Heart right ventricle (tissue), 16 donors: ENCODE measurements at places on chromosomes 4 and X. TPM values are rescaled to one million over a fixed set of nuclear protein-coding genes. Genes with fewer than 3 reads are reported as not detected.

DNA sequence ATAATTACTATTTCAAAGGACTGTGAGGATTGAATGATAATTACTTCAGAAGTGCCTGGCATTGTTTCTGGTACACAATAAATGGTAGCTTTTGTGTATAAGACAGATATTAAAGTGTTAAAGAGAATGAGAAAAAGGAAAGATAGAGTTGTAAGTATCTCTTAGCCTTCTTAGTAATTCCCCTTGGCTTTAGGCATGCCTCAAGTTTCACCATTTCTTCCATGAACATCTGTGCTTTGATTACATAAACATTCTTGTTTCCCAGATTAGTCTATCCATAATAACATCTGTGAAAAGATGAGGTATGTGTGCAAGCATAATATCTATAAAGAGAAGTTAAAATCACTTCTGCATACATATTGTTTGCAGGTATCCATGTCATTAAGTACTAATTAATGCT is 230.9 kb upstream of the TEX13A start:
- no peak for DNase-seq
- H3K36me3 ChIP-seq, result no peaks in the 10 kb centered on the region
- no peak overlapping the region for H3K4me3 ChIP-seq
- H3K4me1 ChIP-seq, result no peaks in the 10 kb centered on the region
- H3K27ac ChIP-seq, result no peak overlapping the region

The SLC38A5 gene
- total RNA-seq, result 0.94 TPM

The NALF2 gene
- 15.9 TPM for total RNA-seq

- DNase-seq, result no peak
- H3K27me3 ChIP-seq, result no peaks in the 10 kb centered on the region
- H3K27ac ChIP-seq, result no peak overlapping the region
- H3K36me3 ChIP-seq, result no peaks in the 10 kb centered on the region
- no peak overlapping the region for H3K4me3 ChIP-seq
- H3K4me1 ChIP-seq, result no peaks in the 10 kb centered on the region
These were observed 3.1 kb upstream of the FGB start for GRCh38 chr4:154559494-154560418.

GRCh38 chrX:124028182-124028581 is 66.7 kb downstream of the STAG2 start:
- peaks cover 50% of the 10 kb centered on the region for H3K36me3 ChIP-seq
- no peak overlapping the region for H3K27ac ChIP-seq
- DNase-seq, result no peak
- H3K27me3 ChIP-seq, result no peaks in the 10 kb centered on the region

DNA sequence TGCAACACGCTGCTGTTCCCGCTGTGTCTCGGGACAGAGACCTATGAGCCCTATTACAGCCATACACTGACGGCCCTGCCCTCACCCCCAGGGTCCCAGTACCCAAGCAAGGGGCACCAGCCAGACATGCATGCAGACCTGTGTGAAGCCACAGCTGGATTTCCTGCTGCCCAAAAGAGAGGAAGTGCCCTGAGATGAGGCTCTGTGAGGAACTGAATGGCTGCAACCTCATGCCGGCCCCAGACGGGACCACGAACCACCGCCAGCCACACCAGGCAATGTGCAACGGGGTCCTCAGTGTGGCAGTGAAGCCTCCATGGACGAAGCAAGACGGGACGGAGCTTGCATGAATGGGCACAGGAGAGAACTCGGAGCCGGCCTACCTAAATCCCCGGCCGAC is 21.1 kb downstream of the CTBP1 start:
- H3K27ac ChIP-seq, result no peak overlapping the region
- peaks cover 25% of the 10 kb centered on the region for H3K4me1 ChIP-seq
- H3K4me3 ChIP-seq, result no peak overlapping the region
- no peak for DNase-seq
- no peaks in the 10 kb centered on the region for H3K27me3 ChIP-seq

- no peaks in the 10 kb centered on the region for H3K36me3 ChIP-seq
- no peaks in the 10 kb centered on the region for H3K27me3 ChIP-seq
- no peak for DNase-seq
- no peak overlapping the region for H3K4me3 ChIP-seq
- H3K4me1 ChIP-seq, result no peaks in the 10 kb centered on the region
- H3K27ac ChIP-seq, result no peak overlapping the region
These were observed 15.0 kb upstream of the CT47A1 start for GRCh38 chrX:121000589-121000988.

The AREG gene
- 1.2 TPM for total RNA-seq

The NAP1L5 gene
- 7.2 TPM for total RNA-seq

DNA sequence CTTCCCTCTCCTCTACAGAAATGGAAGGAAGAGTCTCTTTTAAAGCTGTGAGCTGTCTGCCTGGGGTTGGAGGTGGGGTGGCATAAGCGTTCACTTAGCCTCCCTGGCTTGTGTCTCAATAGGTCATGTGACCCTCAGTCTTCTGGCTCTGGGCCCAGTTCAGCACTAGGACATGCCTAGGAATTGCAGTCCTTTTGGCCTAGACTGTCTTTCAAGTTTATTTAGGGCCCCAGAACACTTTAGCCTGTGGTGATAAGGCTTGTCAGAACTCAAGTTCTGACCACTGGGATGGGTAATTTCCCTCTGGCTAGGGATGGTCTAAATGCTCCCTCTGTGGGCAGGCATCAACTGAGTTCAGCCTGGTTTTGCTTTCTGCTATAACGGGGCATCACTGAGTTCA is 34.3 kb upstream of the ARMCX4 start:
- peak; percentile 32 for DNase-seq
- no peaks in the 10 kb centered on the region for H3K36me3 ChIP-seq
- peaks cover 6% of the 10 kb centered on the region for H3K4me1 ChIP-seq
- H3K4me3 ChIP-seq, result no peak overlapping the region
- H3K27me3 ChIP-seq, result no peaks in the 10 kb centered on the region
- no peak overlapping the region for H3K27ac ChIP-seq

- H3K4me1 ChIP-seq, result no peaks in the 10 kb centered on the region
- DNase-seq, result no peak
- H3K27me3 ChIP-seq, result no peaks in the 10 kb centered on the region
- H3K27ac ChIP-seq, result no peak overlapping the region
- H3K4me3 ChIP-seq, result no peak overlapping the region
- H3K36me3 ChIP-seq, result no peaks in the 10 kb centered on the region
These were observed 57.3 kb upstream of the TCEAL2 start for GRCh38 chrX:102067966-102068723.

DNA sequence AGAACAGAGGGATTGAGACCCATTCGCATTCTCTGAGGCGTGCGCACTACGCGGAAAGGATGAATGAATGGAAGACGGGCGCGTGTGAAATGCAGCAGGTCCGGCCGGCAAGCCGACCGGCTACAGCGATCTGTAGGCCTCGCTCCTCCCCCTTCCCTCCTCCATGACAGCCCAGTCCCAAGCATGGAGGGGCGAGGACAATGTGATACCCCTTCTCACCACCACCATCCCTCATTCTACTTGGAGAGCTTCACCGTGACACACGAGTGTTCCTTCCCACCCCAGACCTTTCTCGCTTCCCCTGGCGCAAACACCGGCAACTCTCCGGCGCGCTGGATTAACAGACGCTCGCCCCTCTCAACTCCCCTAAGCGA is 815 bp downstream of the EIF4E start:
- H3K36me3 ChIP-seq, result no peaks in the 10 kb centered on the region
- H3K4me1 ChIP-seq, result peaks cover 58% of the 10 kb centered on the region
- peak; percentile 71 for DNase-seq

The S100G gene
- total RNA-seq, result not detected

The XK gene
- 6.0 TPM for total RNA-seq

DNA sequence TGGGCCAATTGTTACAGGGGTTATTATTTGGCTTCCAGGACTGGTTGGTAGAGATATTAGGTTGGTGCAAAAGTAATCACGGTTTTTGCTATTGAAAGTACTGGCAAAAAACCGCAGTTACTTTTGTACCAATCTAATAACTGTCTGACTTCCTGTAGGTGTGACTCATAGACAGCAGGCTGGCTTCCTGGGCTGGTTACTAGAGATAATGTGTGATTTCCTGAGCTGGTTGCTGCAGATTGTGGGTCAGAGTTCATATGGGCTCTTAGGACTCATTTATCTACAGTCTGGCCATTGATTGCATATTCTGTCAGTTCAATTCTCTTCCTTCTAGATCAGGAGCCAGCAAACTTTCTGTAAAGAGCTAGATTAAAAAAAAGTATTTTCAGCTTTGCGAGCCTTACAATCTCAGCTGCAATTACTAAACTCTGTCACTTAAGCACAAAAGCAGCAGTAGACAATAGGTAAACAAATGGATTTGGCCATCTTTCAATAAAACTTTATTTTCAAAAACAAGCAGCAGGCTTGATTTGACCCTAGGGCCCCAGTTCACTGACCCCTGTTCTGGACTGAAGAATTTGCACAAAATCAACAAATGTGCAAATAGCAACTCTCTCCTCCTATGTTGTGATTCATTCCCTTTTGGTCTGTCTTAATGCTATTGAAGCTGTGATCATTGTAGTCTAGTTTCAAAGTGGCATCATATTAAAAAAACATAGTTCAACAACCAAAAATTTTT is 50.8 kb upstream of the BOD1L1 start:
- H3K36me3 ChIP-seq, result no peaks in the 10 kb centered on the region
- no peak overlapping the region for H3K27ac ChIP-seq
- H3K4me3 ChIP-seq, result no peak overlapping the region
- H3K27me3 ChIP-seq, result no peaks in the 10 kb centered on the region
- H3K4me1 ChIP-seq, result no peaks in the 10 kb centered on the region
- DNase-seq, result no peak

The FRMPD4 gene
- total RNA-seq, result 2.2 TPM

The UGT2B17 gene
- 0.12 TPM for total RNA-seq

DNA sequence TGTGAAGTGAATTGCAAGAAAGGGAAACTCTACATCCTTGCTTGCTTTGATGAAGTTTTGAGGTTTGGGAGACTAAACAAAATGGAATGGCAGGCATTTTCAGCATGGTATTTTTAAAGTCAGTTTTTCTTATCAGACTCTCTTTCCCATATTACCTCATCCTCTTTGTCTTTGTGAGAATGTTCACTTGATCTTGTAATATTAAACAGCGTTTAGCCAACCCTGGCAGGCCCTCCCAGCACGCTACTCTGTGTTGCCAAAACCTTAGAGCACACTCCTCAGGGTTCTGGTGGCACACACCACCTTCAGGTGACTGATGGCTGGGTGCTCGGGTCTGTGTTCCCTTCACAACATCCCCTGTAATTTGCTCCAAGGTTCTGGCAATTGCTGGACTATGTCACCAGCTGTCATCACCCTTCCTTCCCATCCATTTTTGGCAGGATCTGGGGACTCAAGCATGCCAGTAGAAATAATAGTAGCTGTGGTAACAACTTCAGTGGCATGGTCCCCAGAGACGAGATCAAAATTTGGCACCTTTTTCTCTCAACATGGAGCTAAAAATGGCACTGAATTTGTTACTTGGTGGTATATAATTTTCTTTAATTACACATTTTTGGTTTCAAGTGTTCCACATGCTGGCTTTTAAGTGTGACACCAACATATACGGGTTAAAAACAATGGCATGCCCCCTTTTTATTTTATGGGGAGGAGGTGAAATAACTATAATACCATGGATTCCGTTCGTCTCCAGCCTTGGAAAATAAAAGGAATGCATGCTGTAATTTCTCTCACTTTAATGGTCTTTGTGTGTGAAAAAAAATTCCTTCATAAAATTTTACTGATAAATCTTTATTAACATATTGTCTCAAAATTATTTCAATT is 273.1 kb downstream of the DCTD start:
- DNase-seq, result peak; percentile 16
- no peaks in the 10 kb centered on the region for H3K4me1 ChIP-seq
- no peak overlapping the region for H3K4me3 ChIP-seq
- no peaks in the 10 kb centered on the region for H3K27me3 ChIP-seq
- H3K27ac ChIP-seq, result no peak overlapping the region

The SNX12 gene
- 50.8 TPM for total RNA-seq

GRCh38 chrX:102976793-102977495 is 39.9 kb downstream of the RAB40AL start:
- H3K4me1 ChIP-seq, result no peaks in the 10 kb centered on the region
- H3K36me3 ChIP-seq, result no peaks in the 10 kb centered on the region
- H3K27me3 ChIP-seq, result no peaks in the 10 kb centered on the region
- no peak overlapping the region for H3K27ac ChIP-seq

DNA sequence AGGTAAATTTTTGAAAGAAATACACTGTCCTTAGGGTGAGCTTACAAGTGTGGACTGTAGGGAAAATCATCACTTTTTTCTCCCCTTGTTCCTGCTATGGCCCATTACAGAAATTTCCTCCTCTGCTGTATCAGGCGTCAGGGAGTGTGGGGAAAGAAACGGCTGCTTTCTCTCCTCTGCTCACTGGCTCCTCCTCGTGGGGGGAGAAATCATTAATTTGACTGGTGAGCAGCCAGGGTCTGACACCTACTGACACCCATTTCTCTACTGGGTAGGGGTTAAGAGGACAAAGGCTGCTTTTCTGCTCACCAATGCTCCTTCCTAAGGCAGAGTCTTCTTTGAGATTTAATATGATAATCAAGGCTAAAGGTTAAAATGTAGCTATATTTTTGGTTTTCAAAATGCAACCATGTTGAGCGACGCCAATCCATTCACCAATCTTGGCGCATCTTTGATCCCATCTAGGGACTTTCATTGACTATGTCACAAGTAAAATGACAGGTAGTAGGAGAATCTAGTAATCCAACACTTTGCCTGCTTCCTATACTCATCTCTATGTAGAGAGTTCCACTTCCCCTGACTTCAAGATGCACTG is 25.1 kb downstream of the SETD7 start:
- H3K27me3 ChIP-seq, result no peaks in the 10 kb centered on the region
- no peak overlapping the region for H3K4me3 ChIP-seq
- H3K36me3 ChIP-seq, result peaks cover 52% of the 10 kb centered on the region
- peak; percentile 57 for DNase-seq
- H3K4me1 ChIP-seq, result peaks cover 18% of the 10 kb centered on the region
- H3K27ac ChIP-seq, result no peak overlapping the region

DNA sequence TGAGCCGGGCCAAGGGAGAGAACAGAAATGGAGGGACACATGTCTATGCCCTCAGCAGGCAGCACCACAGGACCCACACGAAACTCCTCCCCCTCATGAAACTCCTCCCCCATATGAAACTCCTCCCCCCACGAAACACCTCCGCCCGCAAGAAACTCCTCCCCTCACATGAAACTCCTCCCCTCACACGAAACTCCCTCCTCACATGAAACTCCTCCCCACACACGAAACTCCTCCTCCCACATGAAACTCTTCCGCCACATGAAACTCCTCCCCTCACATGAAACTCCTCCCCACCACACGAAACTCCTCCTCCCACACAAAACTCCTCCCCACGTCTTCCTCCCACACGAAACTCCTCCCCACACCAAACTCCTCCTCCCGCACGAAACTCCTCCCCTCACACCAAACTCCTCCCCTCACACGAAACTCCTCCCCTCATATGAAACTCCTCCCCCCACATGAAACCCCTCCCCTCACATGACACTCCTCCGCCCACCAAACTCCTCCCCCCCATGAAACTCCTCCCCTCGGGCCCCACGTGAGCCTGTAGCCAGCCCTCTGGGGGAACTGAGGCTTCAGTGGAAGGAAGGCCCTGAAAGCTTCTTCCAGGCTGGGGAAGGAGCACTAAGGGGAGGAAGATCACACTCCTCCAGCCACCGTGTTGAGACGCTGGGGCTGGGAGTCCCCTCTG is 15.2 kb downstream of the ADRA2C start:
- H3K4me3 ChIP-seq, result no peak overlapping the region
- H3K4me1 ChIP-seq, result no peaks in the 10 kb centered on the region
- H3K27ac ChIP-seq, result no peak overlapping the region
- no peaks in the 10 kb centered on the region for H3K36me3 ChIP-seq
- H3K27me3 ChIP-seq, result peaks cover 43% of the 10 kb centered on the region
